H7 (cell line): ENCODE measurements at places on chromosomes 5 and 9.
A peak's percentile ranks its signal among the peaks of the same experiment; 100 is the strongest.

DNA sequence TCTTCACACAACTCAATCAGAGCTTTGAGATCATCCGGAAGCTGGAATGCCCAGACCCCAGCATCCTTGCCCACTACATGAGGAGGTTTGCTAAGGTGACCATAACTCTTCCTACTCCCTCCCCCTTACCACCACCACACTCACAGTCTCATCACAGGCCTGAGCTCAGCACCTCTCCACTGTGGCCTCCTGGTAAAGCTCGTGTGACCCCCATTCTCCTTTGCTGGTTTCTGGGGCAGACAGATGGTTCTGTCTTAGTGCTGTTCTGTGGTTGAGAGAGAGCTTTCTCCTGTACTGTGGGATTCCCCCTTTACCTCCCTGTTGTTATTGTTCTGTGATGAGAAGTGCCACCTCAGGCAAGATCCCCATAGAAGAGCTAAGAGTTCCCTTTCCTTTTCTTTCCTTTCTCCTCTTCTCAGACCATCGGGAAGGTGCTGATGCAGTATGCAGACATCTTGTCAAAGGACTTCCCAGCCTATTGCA, 92.7 kb upstream of the RUSC2 start:
- DNase-seq = no peak

DNA sequence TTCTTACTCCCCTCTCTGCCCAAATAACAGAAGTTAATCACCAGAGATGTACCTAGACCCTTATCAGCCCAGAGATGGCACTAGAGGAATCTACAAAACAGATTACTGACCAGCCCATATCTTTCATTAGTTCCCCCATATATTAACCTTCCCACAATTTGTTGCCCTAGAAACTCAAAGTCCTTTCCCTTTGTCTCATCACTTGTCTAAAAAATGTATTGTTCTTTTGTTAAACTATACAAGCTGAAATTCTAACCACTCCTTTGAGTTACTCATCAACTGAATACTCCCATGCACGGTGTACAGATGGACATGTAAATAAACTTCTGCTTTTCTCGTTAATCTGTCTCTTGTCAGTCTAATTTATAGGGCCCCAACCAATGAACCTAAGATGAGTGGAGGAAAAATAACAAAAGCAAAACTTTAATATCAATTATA, 130.9 kb downstream of the CCDC192 start:
- DNase-seq = no peak

DNA sequence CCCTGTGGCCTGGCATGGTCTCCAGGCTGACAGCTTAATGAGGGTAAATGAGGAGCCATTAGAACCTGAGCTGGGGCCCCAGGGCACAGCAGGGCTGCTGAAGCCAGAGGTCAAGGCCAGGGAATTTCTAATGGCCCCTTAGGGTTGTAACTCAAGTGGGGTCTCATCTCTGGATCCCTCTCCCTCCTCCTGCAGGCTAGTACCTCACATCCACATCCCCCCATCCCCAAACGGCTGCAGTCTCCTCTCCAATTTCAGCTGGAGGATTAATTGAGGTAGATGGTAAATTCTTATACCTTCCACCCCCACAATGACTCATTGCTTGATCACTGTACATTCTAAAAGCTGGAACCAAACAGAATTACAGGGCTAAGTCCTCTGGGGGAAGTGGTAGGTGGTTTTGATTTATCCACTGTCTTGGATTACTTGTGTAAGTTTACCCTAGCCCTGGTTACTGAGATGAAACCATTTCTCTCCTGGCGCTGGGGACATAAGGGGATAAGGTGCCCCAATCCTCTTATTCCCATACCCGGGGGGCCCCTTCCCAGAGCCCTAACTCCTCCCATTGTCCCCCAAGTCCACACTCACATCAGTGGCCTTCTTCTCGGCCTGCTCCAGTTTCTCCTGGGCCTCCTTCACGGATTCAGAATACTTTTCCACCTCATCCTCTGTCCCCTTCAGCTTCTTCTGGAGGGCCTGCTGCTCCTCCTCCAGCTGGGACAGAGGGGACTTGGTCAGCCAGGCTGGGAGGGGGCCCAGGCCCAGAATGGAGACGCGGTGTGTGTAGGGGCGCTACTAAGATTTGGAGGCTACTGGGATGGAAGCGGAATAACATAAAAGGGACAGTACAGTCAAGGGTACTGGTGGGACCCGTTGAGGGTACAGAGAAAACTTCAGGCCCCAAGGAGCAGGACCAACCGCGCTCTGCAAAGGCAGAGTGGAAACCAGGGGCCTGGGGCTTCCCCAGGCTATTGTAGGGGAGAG, 875 bp downstream of the TPM2 start:
- DNase-seq = peak; percentile 41

- DNase-seq = no peak
Measured at GRCh38 chr5:121271546-121271945, 580.1 kb upstream of the FTMT start.
